Foreskin fibroblast (primary cell): ENCODE measurements at places on chromosomes 4 and X.

- no peak for DNase-seq
Observed at GRCh38 chr4:878796-879728, 53.1 kb downstream of the GAK start.

- DNase-seq, result peak; percentile 18
Observed at GRCh38 chrX:15911734-15912550, 57.3 kb upstream of the AP1S2 start.

GRCh38 chr4:114025176-114025777, 45.8 kb upstream of the ARSJ start:
- no peak for DNase-seq

DNA sequence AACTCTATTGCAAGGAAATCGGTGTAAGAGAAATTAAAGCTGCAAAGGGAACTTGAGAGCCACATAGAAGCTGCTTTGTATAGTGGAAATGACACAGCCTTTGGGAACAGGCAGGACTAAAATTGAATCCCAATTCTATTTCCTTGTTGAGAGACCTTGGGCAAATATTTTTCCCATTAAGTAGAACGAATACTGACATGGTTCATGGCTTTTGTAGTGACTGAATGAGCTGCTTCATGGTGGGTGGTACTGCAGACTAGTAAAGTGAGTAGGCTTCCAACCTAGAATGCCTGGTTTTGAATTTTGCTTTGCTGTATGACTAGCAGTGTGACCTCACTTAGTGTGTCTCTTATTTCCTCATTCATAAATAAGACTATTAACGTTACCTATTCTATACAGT, 182.2 kb upstream of the KCNIP4 start:
- no peak for DNase-seq

DNA sequence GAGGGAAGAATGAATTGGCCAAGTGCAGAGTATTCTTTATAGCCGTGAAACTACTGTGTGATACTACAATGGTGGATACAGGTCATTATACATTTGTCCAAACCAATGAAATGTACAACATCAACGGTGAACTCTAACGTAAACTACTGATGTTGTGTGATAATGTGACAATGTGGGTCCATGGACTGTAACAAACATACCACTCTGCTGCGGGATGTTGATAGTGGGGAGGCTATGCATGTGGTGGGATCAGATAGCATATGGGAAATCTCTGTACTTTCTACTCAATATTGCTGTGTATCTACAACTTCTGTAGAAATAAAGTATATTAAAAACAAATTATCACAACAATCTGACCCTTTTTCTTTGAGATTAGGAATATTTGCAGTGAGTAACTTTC, 101.1 kb downstream of the TEX13C start:
- DNase-seq, result no peak

- DNase-seq, result peak; percentile 69
Observed at GRCh38 chrX:118254611-118255010, 91.3 kb upstream of the WDR44 start.

DNA sequence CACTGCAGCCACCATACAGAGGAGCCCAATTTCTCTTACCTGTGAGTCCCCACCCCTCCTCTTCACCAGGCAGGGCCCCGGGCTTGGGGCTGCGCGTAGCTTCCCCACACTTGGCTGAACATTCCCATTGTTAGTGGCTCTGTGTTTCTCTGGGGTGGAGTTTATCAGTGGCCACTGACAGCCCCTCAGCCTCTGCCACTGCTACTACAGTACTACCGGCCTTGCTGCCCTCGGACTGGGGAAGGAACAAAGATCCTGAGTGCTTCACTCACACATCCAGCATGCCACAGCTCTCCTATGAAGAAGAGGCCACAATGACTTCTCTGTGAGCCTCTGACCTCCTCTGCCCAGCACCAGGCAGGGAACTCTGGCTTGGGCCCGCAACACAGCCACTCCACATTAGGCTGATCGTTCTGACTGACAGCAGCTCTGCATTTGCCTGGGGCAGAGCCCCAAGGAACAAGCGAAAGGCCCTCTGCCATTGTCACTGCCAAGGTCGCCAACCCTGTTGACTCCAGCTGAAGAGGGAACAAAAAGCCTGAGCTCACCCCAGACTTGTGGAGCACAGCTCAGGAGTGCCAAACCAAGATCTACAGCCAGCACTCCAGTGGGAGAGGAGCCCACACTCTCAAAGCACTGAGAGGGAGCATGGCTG, 24.0 kb downstream of the ABCB7 start:
- DNase-seq, result no peak

- peak; percentile 87 for DNase-seq
Observed at GRCh38 chr4:113971706-113972360, 7.6 kb downstream of the ARSJ start.

- DNase-seq, result no peak
Observed at GRCh38 chrX:72685018-72685417, 29.1 kb downstream of the PHKA1 start.

GRCh38 chr4:119580293-119580692, 48.3 kb downstream of the PDE5A start:
- no peak for DNase-seq

DNA sequence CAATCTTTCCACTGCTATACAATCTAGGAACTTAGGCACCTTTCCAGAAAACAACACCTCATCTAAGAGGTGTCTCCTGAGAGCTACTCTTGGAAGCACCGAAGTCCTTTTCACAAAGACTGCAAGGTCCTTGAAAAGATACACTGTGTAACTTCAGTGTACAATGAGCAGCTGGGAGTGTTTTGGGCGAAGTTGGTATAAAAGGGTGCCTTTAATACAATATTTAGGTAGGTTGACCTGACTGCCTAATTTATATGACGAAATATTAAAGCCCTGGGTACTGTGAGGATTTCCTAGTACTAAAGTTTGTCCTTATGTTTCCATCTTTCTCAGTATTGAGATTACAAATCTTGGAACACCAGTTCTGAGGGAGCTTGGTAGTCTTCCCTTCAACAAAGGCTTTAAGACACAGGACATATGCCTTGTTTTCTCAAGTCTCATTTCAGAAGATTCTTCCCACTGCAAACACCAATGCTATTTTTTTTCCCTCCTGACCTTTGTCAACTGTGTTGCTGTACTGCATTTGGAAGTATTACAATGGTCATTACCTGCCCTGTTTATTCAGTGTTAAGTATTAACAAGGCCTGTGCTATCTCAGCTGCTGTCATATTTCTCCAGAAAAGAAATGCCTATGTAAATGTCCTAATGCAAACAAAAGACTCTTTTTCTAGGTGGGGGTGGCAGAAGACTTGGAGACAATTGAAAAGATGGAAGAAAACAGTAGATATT, 134.2 kb downstream of the MAML3 start:
- DNase-seq, result no peak

DNA sequence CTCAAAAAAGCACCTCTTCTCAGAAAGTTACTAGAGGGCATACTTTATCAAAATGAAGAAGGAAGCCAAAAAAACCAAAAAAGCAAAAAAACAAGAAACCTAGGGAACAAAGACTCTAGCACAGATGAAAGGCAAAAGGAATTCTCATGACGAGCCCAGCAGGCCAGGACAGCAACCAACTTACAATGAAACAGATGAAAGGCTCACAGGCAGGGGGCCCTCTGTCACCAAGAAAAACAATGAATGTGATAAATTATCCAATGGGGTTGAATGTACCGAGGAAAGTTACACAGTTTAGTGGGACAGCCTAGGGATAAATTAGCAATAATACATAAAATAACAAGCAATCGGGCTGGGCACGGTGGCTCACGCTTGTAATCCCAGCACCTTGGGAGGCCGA, 79.0 kb downstream of the GPR82 start:
- DNase-seq, result no peak

DNA sequence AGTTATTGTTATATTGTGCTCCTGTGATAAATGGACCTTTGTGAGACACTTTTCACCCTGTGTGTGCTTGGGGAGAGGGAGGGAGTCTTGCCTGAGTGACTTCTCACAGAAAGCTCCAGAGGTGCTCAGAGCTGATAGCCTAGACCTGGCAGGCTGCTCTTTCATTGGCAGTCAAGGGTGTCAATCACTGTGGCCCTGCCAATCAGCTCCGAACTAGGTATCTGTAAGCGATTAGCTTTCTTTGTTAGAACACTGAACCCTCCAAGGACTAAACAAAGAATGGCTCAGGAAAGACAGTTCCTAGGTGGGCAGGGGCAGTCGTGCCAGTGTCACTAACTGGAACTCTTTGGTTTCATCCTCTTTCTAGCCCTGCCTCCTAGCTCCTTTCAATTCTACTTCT, 2.7 kb upstream of the NALF2 start:
- no peak for DNase-seq

DNA sequence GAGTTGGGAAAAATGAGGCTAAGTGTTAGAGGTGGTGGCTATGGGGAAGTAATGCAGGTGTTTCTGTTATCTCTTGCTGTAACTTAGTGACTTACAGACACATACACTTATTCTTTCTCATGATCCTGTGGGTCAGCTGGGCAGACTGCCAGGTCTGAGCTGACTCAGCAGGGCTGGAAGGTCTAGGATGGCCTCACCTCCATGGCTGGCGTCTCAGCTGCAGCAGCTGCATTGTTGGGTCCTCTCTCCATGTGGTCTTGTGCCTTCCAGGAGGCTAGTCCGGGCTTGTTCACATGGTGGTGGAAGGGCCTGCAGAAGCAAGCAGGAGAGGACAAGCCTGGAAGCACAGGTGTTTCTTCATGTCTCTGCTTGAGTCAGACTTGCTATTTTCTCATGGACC, 172.7 kb downstream of the NHS start:
- peak; percentile 91 for DNase-seq

DNA sequence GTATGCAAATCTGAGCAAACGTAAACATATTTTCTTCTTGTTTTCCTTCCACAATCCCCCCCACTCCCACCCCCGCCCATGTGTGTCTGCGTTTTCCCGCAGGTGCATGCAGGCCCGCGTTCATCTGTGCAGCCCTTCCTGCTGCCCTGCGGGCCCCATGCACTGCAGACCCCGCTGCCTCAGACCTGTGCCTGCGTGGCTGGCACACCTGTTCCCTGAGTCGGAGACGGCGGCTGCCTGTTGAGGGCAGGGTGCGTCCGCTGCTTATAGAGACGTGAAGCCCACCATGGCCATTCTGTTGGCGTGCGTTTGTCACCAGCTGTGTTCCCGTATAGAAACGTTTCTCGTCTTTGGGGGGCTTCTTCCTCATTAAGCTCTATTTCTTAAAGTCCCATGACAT, 51.5 kb downstream of the PCGF3 start:
- no peak for DNase-seq

DNA sequence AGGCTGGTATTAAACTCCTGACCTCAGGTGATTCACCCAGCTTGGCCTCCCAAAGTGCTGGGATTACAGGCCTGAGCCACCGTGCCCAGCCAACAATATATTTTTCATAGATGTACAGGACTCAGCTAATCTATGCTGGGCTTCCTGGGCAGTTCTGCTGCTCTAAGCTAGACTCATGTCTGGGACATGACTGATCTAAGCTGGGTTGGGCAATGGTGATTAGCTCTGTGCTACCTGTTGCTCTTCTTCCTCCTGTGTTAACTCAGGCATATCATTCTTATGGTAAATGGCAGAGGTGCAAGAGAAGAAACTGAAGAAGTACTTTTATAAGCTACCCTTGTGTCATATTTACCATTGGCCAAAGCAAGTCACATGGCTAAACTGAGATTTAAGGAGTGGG, 11.4 kb upstream of the SUPT20HL2 start:
- DNase-seq, result no peak

- no peak for DNase-seq
Observed at GRCh38 chr4:36189511-36190226, 54.6 kb downstream of the ARAP2 start.

DNA sequence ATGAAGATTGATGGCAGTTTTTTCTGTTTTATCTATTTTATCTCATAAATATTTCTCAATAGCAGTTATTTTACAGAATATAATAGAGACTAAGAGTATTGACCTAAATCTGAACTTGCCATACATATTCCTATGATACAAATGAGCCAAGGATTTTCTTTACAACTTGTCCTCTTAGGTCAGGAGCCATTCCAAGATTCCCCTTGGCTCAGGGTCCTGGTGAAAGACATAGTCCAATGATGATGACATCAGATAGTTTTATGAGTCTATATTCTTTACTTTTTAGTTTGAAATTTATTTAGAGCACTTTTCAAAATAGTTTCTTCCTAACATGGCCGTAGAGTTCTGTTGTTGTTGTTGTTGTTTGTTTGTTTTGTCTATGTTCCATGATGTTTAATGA, 869.1 kb upstream of the GRID2 start:
- no peak for DNase-seq

DNA sequence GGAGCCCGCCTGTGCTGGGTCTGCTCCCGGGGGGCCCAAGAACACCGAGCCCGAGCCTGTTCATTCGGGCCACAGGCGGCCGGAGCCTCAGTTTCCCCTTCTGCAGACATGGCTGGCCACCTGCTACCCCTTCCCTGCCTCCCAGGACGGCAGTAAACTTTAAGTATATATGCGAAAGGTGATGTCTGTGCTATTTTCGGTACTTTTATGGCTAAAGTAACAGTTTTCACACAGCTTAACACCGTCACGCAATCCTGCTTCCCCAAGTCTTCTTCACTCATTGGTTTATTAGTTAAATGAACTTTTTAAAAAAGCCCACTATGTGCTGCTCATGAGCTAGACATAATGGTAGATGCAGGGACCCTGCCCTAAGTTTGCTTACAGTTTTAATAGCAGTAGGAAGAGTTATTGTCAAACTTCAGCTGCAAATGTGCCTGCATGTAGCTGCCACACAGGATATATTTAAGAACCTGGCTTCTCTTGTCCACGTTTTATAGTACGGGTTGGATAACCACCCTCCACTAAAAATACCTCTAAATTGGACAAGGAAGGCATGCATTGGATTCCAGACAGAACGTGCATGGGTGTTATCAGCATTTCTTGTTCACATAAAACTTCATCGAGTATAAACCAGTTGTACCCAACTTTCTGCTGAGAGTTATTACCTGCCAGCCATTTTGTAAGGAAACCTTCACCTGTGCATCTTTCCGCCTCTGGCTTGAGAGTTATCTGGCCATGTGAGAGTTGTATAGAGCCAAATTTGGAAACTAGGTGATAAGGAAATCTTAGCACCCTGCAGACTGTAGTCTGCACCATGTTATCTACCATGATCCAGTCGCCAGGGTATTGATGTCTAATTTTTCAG, 741 bp downstream of the ANAPC4 start:
- no peak for DNase-seq

- no peak for DNase-seq
Observed at GRCh38 chr4:62194342-62194741, 994.2 kb downstream of the ADGRL3 start.

DNA sequence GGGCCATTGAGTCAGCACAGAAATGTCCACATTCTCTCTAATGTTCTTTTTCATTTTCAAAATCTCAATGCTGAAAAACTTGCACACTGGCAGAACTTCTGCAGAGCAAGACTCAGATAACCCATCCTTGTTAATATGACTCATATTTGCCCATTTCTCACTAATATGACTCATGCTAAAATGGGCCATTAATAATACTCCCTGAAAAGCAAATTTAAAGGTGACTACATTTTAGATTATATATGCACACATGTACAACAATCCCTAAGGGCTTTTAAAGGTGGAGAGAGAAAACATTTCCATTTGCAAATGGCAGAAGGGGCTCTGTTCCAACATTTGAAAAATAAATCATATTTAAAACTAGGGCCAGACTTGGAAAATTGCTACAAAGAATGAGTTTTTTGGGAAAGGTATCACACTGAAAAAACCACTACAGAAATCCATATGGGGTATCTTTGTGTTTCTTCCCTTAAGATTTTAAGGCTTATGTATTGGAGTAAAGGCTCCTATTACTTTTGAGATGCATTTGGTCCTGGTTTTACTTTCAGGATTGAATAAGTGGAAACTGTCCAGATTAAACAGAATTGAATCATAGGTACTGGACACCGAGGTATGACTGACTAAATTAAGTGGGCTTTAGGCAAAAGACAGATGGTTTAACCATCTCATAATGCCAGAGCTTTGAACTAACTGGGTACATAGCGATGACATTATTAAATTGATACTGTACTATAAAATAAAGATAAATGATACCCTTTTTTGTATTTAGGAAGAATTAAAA, 30.0 kb downstream of the TLR2 start:
- peak; percentile 57 for DNase-seq
